ENCODE measurements at places on chromosomes 4 and X.

GRCh38 chrX:114924423-114924822, 93.0 kb downstream of the IL13RA2 start:
- DNase-seq: no peak

DNA sequence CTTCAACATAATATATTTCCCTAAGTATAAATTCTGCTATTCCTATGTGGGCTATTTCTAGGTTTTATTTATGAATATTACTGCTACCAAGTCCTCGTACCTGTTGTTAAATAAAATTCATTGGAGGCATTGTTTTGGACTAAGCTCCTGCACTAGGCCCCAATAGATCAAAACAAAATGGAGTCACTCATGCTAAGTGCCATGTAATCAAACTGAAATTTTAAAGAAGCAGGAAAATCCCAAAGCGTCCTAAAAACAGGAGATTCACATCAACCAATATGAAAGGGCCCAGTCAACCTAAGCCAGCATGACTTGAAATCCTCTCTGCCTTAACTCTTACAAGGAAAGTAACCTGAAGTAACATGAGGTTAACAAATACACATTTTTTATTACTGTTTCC, 743.2 kb downstream of the TRAM1L1 start:
- no peak for DNase-seq

GRCh38 chrX:77087529-77088169, 359.5 kb upstream of the FGF16 start:
- DNase-seq: no peak

GRCh38 chr4:95181243-95181995, 367.4 kb downstream of the UNC5C start:
- DNase-seq: no peak

DNA sequence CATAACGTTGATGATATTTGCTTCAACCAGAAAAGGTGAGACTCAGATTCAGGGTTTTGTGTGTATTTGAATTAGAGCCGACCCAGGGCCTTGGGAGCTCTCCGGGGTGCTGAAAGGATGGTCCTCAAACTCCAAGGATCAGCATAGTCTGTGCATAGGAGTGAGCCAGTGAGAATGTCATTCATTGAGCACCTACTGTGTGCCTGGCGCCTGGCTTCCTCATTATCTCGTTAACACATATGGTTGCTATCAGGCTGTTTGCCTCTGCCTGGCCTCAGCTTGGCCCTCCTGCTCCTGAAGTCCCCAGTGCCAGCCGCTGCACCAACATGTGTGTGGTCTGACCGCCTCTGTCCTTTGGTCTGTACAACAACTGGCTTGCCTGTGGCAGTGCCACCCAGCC, 25.1 kb upstream of the JAKMIP1 start:
- no peak for DNase-seq

DNA sequence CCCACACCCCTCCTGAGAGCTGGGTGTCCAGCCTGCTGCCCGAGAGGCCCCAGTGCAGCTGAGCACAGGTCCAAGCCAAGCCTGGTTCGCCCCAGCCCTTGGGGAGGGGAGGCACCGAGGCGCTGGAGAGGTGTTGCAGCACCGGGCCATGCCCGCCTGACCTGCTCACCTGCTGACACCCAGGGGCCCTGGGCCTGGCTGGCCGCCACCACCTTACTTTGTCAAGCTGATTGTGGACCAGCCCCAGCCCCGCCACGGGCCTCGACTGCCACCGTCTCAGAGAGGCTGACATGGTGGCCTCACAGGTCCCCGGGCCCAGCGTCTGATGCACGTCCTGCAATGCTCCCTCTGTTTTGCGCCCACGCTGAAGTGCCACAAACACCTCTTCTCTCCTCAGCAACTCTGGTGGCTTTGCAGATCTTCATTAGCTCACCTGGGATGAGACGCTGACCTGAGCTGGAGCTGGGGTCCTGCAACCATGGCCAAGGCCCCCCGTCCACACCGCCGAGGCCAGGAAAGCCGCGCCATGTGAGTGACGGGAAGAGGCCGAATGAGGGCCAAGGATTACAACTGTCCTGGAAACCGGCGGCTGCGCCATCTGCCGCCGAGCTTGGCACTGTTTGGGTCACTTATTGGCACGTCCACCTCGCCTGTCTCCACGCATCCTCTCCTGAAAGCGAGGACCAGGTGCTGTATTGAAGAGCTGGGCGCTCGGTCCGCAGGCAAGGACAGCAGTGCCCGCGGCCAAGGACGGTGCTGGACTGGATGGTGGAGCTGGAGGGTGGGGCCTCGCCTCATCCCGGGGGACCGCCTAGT, 7.6 kb downstream of the CPLX1 start:
- no peak for DNase-seq

GRCh38 chrX:125293850-125294780, 25.6 kb upstream of the TEX13C start:
- DNase-seq: no peak
